CD14-positive monocyte (primary cell): ENCODE measurements at places on chromosomes 12 and 14. TPM values are rescaled to one million over a fixed set of nuclear protein-coding genes. Genes with fewer than 3 reads are reported as not detected.

DNA sequence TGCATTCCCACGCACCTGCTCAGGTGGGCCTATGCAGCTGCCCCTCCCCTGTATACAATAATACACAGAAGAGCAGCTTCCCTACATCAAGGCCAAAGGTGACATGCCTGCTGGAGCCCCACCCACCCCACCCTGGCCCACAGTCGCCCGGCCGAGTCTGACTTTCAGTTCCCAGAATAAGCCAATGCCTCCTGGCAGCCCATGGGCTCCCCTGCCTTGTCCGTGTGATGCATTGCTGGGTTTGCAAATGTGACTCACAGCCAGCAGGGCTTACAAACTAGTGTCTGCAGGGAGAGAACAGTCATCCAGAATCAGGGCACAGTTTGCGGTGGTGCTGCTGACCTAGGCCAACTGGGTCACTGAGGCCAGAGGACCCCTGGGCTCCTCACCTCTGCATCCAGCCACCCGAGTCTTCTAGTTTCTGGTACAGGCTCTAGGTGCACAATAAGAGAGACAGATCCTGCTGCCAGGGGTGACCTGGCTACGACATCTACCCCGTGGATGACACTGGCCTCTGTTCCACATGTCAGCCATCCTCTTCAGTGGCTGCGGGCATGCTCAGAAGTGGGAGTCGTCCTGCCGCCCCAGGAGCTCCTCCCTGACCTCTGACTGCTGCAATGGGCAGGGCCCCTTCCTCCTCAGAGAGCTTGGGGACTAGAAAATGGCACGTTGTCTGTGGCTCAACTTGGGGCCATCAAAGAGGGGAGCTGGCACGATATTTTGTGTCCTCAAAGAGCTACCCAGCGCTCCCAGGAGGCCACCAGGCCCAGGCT lies 84.5 kb downstream of the CHGA start:
- peak; percentile 58 for DNase-seq
- no peaks in the 10 kb centered on the region for H3K27me3 ChIP-seq
- no peak overlapping the region for H3K4me3 ChIP-seq
- peaks cover 35% of the 10 kb centered on the region for H3K4me1 ChIP-seq

- no peaks in the 10 kb centered on the region for H3K27me3 ChIP-seq
- no peak overlapping the region for H3K4me3 ChIP-seq
- DNase-seq = no peak
- no peaks in the 10 kb centered on the region for H3K36me3 ChIP-seq
Measured at GRCh38 chr14:31950764-31951637, 126.1 kb upstream of the ARHGAP5 start.

Gene NFATC4
- not detected in 2 replicates for polyA plus RNA-seq

Gene IL22
- polyA plus RNA-seq = not detected

DNA sequence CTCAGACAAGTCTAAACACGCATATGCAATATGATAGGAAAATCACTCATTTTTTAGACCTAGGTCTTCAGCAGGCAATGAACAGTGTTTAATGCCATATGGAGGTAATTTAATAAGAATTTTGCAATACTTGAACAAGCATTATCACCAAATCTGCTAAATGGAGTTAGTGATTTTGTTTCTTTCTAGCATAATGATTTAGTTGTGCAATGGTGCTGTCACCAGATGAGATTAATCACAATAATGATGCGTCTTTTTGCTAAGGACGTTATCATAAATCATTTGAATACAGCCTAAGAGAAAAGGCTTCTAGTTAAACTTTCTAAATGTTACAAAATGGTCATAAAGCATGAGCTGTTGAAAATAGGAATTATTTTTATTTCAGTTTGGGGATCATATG lies 170.0 kb upstream of the SLC16A7 start:
- H3K27ac ChIP-seq = no peak overlapping the region
- DNase-seq = no peak
- H3K27me3 ChIP-seq = no peaks in the 10 kb centered on the region

Gene OAS2
- 55.9 TPM for polyA plus RNA-seq

DNA sequence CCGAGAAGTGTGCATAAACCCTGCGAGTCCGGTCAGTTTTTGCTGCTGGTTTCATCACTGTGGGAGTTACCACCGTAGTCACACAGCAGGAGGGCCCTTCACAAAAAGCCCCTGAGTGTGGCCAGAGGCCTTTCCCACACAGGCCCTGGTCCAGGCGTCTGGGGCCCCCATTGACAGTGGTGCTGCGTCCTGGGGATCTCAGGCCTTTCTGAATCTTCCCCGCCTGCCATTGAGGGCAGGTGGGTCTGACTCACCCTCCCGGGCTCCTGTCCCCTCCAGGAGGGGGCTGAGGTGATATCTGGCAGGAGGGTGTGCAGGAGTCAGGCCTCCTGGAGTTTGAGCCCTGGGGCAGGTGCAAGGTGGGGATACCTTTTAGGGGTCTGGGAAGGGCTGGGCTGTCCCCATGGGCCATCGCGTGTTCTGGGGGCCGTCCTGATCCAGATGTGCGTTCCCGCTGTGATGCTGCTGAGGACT lies 358.5 kb downstream of the TMEM121 start:
- no peak overlapping the region for H3K4me3 ChIP-seq
- DNase-seq = no peak
- no peak overlapping the region for H3K27ac ChIP-seq
- no peaks in the 10 kb centered on the region for H3K27me3 ChIP-seq

DNA sequence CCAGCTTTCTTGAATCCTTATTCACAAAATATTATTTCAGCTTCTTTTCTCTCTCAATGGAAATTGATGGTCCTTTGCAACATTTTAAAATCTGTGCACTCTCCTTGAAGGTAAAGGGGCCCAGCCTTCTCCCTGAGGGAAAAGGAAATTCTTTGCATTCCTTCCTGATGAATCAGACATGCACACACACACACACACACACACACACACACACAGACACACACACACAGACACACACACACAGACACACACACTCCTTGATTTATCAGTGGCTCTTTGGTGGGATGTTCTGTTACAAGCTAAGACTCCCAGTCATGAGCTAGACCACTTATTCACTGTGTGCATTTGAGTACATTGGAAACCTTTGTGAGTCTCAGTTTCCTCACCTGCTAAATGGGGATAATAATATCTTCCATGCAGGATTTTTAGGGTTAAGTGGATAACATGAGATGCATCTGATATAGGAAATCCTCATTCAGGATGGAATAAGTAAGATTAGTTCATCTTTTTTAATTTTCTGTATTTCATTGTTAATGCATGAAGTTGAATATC lies 45.1 kb upstream of the HMGA2 start:
- no peak for DNase-seq
- no peaks in the 10 kb centered on the region for H3K36me3 ChIP-seq
- no peak overlapping the region for H3K4me3 ChIP-seq
- no peak overlapping the region for H3K27ac ChIP-seq
